ENCODE measurements at places on chromosomes 1 and 21.

DNA sequence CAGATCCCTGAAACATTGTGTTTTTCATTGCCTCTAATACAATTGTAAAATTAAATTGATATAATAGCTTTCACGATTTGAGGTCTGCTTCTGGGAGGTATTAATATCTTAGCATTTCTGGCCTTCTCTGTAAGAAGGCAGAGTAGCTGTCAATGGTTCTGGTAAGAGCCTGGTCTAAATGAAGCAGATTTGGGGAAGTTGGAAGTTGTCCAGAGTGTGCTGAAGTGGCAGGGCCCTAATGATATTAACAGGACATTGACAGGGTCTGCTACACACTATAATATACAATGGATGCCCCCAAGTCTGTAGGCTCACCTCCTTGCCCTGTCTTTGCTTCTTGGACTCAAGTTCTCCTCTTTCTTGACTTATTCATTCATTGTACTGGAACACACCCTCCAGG, 99.5 kb downstream of the C4BPA start:
- no peak for DNase-seq

DNA sequence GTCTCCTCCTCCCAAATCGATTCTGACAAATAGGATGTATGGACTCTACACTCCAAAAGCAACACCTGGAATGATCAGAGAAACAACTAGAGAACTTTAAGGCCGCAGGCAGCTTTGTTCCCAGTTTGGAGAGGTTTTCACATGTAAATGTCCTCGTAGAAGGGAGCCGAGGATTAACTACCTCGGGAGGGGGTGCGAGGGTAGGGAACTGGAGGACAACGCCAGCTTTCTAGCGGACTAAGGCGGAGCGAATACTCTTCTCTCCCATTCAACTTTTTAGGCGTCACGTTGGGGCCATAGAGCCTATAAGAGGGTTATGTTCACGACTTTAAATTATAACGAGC, 1.2 kb downstream of the SCAF4 start:
- DNase-seq: no peak

- DNase-seq: no peak
Observed at GRCh38 chr1:150560011-150560438, 10.8 kb downstream of the ADAMTSL4 start.

- DNase-seq: no peak
Observed at GRCh38 chr1:111274653-111275052, 16.0 kb upstream of the CHIA start.

DNA sequence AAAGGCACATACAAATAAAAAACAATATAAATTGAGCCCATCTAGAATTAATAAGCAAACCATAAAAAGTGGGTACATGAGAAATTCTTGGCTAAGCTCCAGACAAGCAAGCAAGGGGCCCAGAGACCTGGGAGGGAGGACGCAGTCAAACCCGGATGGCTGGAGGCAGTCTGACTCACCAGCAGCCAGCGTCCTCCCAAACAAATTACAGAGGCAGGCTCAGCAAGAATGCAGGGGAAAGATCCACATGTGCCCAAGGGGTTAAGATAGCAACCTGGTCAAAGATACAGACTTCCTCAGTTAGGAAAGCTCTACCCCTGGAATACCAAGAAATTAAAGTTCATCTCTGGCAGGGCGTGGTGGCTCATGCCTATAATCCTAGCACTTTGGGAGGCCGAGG, 7.4 kb upstream of the TIAM1 start:
- DNase-seq: no peak

DNA sequence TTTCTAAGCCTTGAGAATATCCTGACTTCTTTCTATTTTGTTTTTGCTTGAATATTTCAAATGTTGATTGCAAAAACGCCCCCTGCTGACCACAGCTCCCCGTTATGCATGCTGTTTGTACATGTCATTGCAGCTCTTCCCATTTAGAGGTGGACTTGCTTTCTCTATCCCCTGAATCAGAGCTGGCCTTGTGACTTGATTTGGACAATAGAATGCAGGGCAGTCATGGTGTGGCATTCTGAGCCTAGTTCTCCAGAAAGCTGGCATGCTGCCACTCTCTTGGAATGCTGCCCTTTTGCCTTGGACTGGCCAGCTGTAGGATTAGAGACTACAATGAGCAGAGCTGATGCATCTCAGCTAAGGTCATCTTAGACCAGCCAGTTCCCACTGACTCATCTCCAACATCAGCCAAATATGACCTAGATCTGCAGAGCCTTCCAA, 1561.5 kb downstream of the MRPL39 start:
- DNase-seq: peak; percentile 87

- no peak for DNase-seq
Observed at GRCh38 chr1:9112961-9113880, 15.7 kb downstream of the GPR157 start.

DNA sequence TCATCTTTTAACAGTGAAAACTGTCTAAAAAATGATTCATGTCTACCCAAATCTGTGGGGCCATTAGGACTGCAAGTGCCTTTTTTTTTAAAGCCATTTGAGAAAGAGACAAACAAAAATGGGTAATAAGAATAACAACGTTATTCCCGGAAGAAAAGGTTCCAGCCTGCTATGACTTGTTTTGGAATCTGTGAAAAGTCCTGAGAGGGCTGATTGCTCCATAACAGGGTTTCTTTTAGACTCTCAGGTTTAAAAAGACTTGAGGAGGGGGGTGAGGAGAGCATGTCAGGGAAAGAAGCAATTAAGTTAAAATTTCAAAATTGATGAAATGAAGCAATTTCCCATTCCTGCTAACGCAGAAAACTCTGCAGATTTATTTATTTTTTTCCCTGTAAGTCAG, 56.4 kb downstream of the CACHD1 start:
- no peak for DNase-seq

DNA sequence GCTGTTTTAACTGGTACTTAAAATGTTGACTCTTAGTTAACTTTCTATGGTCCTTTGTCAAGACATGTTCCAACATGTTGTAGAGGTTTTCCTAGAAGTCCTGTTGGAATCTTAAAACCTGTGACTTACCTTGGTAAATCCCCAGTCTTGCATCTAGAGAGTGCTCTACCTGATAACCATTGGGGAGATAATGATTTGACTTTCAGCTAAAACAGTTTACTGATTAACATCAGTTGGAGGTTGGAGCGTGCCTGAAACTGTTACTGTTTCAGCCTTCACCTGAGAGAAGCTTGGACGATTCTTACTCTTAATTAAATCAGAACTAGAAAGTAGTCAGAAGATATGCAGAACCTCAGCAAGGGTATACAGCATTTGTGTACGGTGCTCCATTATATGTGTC, 8.8 kb downstream of the MDM4 start:
- no peak for DNase-seq

GRCh38 chr1:240608707-240609106, 3.2 kb downstream of the GREM2 start:
- DNase-seq: no peak

GRCh38 chr1:167373398-167373797, 144.9 kb downstream of the CD247 start:
- DNase-seq: no peak

GRCh38 chr21:17513214-17514123, 626 bp downstream of the CXADR start:
- DNase-seq: no peak

GRCh38 chr1:154344977-154345837, 19.9 kb downstream of the ATP8B2 start:
- no peak for DNase-seq

DNA sequence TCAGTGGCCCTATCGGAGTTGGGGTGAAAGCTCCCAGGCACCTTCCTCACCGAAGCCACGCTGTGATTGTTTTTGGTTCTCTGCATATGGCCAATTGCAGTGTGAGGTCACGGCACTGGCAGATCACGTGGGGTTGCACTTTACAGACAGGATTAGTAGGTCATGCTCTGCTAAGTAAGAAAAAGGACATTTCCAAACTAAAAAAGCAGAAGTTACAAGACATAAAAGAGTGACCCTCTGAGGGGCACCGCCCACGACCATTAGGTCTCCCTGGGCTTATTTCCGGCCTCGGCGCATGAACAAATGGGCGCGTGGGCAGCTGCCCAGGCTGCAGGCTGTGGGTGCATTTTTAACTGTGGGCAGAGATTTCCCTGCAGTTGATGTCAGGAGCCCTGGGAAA, 2.0 kb downstream of the CAPN9 start:
- DNase-seq: no peak

- DNase-seq: no peak
Observed at GRCh38 chr1:226201029-226201593, 14.6 kb upstream of the ACBD3 start.

GRCh38 chr21:43731476-43731875, 12.5 kb downstream of the PDXK start:
- no peak for DNase-seq

- DNase-seq: no peak
Observed at GRCh38 chr1:232561381-232561780, 68.6 kb downstream of the SIPA1L2 start.

DNA sequence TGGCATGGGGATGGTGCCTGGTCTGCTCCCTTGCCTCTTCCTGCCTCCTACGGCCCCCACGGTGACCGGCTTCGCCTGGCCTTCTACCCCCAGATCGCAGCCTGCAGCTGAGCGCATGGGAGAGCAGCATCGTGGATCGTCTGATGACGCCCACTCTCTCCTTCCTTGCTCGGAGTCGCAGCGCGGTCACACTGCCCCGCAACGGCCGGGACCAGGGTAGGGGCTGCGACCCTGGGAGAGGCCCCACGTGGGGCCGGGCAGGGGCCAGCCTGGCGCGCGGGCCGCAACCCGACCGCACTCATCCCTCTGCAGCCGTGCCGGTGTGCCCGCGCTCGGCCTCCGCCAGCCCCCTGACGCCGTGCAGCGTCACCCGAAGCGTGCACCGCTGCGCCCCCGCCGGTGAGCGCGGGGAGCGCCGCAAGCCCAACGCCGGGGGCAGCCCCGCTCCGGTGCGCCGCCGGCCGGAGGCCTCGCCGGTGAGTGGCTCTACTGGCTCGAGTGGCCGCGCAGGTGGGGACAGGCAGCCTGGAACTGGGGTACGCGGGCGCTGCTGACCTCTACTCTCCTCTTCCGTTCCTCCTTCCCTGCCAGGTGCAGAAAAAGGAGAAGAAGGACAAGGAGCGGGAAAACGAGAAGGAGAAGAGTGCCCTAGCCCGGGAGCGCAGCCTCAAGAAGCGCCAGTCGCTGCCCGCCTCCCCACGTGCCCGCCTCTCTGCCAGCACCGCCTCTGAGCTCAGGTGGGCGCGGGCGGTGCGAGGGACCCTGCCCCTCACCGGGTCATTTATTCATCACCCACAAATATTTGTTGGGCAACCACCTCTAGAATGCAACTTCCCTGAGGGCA, 20.4 kb downstream of the MAP7D1 start:
- DNase-seq: no peak

- no peak for DNase-seq
Observed at GRCh38 chr21:36704281-36704957, 5.5 kb downstream of the SIM2 start.

DNA sequence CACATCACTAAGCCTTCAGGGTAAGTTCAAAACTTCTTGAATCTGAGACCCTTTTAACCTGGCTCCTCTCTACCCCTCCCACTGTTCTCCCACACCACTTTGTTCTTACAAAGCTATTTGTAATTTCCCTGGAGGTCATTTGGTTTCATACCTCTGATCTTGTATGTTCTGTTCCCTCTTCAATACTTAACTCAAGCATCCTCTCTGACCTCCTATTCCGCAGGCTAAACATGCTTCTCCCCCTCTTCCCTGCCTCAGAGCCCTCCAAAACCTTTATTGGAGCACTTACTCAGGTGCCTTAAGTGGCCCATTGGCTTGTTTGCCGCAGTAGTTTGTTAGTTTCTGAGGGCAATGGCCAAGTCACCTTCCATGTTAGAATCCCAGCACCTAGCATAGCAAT, 54.8 kb downstream of the SSX2IP start:
- DNase-seq: no peak

DNA sequence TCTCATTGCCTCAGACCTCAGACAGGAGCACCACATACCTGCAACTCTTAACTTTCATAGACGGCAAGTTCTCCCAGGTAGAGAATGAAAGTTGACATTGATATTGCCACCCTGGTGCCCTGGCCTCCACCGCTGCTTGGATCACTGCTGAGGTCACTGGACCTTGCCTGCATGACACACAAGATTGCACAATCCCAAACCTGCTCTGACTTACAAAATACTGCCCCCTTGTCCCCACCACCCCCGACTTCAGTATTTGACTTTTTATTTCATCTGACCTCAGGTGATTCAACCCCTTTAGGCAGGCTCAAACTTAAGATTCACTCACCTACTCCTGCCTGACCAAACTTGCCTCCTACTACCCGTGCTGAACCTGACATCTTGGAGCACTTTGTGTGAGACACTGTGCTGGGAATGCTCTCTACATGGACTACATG, 43.1 kb upstream of the S1PR1 start:
- peak; percentile 23 for DNase-seq

GRCh38 chr1:20558191-20558590, 5.8 kb downstream of the FAM43B start:
- DNase-seq: no peak

GRCh38 chr1:175708787-175709186, 34.6 kb downstream of the TNR start:
- no peak for DNase-seq

GRCh38 chr1:4599951-4600481, 54.4 kb upstream of the AJAP1 start:
- DNase-seq: no peak

GRCh38 chr1:7584643-7585042, 186.5 kb upstream of the VAMP3 start:
- DNase-seq: no peak

- no peak for DNase-seq
Observed at GRCh38 chr1:102732927-102733326, 375.4 kb downstream of the COL11A1 start.

- no peak for DNase-seq
Observed at GRCh38 chr1:152757747-152758146, at the start of gene KPRP. Gene KPRP, plus strand, starts transcription at chr1:152758025. Its CDS starts 1,564 bp downstream, at chr1:152759589.

DNA sequence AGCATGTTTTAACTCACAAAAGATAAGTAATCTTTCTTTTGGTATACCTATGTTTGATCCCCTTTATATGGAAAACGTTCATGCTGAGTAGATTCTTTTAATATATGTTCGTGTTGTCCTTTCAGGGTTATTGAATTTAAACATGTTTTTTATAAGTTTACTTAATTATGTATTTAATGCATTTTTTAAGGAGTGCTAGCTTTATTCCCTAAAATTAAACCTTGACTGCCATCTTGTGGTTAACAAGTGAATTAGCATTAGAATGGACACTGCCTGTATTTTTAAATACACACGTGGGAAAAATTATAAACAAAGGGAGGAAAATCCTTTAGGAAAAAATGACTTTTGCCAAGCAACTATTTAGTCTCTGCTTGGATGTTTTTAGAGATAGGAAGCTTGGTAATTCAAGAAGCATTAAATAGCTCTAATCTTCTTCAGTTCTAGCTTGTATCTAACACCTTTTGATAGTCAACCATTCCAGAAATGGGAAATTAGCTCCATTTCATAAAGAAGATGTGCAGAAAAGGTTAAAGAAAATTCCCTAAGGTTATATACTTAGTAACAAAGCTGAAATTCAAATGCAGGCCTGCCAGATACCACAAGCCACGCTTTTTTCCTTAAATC, 43.0 kb downstream of the UBE2U start:
- no peak for DNase-seq

DNA sequence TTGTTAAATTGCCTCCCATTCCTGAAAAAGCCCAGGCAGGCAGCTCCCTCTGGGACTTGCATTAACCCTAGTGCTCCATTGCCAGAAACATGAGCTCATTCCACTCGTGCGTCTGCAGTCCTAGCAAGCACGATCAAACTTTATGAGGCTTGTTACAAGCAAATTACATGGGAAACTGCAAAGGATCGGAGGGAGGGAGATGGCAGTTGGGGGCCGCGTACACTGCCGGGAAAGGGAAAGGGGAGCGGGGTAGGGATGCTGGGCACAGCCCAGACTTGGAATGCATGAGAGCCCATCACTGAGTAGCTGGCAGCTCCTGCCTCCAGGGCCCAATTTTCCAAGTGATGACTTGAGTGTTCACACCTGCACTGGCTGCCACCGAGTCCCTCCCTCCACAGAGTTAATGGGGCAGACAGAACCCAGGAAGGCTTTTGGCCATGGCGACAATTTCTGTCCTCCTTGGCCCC, 169.9 kb downstream of the BRINP2 start:
- DNase-seq: no peak
